T-helper 17 cell (primary cell): ENCODE measurements at places on chromosomes 1 and 21. TPM values are rescaled to one million over a fixed set of nuclear protein-coding genes. Genes with fewer than 3 reads are reported as not detected.

GRCh38 chr1:167634435-167634834, 4.4 kb downstream of the RCSD1 start:
- H3K27ac ChIP-seq = peak overlapping the region; percentile 98
- no peaks in the 10 kb centered on the region for H3K27me3 ChIP-seq
- H3K4me3 ChIP-seq = peak overlapping the region; percentile 97

DNA sequence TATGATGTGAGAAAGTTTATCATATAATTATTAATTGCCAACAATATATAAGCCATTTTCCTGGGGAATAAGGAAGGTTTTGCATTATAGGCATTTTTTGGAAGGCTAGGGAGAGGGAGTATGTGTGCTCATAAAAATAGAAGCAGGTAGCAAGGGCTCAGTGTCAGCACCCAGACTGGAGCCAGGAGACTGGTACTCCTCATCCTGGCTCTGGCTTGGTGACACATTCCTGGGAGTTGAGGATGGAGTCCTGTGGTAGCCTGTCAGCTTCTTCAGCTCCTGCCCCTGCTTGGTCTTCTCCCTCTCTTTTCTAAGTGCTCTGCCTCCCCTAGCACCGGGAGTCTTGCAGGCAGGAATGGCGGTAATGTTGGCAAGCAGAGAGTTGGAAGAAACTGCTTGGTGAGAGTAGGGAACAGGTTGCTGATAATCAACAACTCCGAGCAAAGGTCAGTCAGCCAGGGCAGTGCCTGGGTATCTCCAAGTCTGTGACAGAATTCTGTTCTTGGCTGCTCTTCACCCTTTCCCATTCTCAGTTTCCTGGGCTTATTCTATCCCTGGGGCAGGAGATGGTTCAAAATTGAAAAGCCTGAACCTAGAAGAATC, 23.0 kb downstream of the GIPC2 start:
- H3K4me1 ChIP-seq = no peaks in the 10 kb centered on the region
- no peak overlapping the region for H3K27ac ChIP-seq
- H3K27me3 ChIP-seq = peaks cover 37% of the 10 kb centered on the region

Gene C4BPA
- 0.12 TPM for total RNA-seq

GRCh38 chr1:156750711-156751450, 594 bp downstream of the HDGF start:
- no peak for DNase-seq
- H3K27me3 ChIP-seq = no peaks in the 10 kb centered on the region
- peak overlapping the region; percentile 94 for H3K4me3 ChIP-seq
- peaks cover 39% of the 10 kb centered on the region for H3K4me1 ChIP-seq

DNA sequence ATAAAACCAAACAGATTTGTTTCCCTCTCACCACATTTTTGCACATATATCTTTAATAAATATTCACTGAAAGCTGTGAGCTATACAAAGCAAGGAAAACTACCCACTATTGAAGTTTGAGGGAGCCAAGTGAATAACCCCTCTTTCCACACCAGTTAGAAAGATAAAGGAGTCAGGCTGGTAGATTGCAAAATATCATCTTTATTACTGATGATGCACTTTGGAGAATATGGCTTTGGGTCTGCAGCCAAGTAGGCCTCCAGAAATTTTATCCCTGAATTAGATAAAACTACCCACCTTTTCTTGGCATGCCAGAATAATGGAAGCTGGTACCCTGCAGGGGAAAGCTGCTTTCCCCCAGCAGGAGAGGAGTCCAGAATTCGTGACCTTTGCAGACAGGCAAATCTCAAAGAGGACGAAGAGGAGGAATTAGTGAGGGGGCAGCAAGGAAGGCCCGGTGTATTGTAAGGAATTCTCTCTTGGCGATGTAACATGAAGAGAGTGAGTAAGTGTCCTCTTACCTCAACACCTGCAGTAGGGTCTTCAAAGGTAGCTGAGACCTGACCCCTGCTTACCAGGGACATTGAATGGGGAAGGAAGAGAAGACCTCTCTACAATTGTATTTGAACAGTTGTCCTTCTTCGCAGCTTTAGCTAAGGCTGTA, 84.7 kb downstream of the LRRC8D start:
- no peaks in the 10 kb centered on the region for H3K27me3 ChIP-seq
- H3K27ac ChIP-seq = no peak overlapping the region
- H3K4me1 ChIP-seq = peaks cover 20% of the 10 kb centered on the region
- no peak for DNase-seq
- no peaks in the 10 kb centered on the region for H3K36me3 ChIP-seq

Gene SFN
- 1.3 TPM for total RNA-seq
